ENCODE measurements at places on chromosomes 7 and 10.

- DNase-seq: no peak
These were observed 11.3 kb upstream of the SLC25A28 start for GRCh38 chr10:99631496-99631895.

GRCh38 chr10:55369670-55370420 lies 568.8 kb upstream of the PCDH15 start:
- DNase-seq: no peak

DNA sequence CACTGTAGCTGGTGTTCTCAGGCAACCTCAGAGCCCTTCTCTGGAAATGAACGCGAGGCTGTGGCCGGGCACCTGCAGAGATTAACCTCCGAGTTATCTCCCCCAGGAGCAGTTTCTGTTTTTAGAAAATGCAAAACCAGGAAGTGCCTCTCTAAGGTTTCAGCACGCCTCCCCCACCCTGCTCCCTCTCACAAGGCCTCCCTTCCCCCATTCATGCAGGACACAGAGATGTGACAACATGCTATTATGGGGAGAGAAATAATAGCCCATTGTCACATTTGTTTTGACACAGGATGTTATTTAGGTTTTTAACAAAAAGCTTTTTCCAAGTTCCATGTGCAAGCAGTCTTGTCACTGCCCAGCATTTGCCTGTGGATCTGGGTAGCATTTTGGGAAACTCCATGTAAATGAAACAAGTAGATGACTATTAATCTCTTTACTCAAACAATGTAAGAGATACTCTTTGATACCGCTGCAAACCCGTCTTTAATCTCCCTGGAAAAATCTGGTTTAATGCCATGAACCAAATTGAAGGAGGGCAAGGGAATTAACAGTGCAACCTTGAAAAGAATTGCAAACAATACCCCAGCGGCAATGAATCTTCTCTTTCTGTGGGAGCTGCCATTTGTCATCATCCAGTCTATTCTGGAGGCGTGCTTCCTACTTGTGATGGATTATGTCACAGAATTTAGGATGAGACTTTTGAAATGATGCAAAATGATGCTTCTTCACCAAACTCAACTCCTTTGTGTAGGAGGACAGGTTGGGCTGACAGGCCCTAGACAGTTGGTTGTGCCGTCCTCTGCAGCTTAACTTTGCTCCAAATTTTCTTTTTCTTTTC lies 86.5 kb upstream of the NMT2 start:
- no peak for DNase-seq

DNA sequence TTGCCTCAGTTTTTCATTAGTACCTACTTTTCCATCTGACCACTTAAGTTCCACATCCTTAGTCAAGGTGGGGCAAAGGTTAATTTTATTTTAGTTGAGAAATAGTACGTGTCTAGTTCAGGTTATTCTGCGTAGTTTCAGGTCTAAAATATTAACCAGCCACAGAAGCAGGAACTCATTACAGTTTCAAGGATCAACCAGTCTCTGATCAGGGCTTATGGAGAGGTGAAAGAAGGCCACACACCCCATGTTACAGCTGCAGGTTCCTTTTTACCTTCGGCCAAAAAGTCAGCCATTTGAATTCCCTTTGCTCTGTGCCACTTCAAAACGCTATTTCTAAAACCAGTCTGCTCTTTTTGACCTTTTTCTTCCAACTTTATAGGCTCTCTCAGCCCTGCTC lies 134.2 kb downstream of the CTTNBP2 start:
- no peak for DNase-seq

DNA sequence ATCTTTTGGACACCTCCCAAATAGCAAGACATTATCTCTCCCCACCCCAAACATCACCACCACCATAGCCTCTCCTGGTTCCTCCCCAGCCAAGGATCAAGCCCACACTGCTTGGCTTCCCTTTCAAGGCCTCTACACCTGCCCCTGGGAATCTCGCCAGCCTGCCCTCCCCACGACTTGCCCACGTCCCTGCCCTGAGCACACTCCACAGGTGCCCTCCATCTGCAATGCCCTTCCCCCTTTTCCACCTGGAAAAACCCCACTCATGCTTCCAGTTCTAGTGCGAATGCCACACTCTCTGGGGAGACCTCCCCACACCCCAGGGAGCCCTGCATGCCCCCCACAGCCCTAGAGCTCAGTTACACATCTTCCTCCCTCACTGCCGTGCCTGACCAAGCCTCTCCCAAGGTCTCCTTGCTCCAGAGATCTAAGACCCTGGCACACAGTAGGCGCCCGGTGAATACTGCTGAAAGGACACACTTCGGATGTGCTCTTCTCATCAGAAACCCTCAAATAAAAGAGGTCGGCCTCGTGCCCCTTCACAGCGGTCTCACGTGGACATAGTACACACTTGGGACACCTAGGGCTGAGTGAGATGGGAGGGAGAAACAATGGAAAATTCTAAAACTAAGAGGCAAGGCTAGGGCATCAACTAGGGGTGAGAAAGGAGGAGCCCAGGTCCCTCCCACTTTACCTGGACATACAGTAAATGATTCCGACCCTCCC lies 91.4 kb downstream of the DLG5 start:
- no peak for DNase-seq

DNA sequence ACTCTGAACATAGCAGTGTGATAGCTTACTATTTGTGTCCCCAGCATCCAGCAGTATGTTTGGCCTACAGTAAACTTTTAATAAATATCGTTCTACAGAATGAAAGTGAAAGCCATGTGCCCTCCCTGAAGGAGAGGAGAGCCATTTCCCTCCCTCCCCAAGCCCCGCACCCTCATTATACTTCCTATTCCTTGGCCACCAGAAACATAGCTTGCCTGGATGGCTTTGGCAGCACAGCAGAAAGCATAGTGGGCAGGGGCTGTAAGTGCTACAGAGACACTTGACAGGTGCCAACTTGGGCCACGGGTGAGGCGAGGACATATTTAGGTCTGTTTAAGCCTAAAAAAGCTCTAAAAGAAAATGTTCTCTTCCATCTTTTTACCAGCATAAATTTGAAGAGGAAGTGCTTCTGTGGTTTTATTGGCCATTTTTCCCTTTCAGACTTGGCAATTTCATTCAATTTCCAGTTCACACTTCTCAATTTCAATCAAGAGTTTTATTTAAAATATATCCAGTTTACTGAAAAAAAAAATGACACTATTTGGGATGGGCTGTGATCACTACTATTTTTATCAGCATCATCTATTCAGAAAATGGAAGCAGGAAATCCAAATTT lies 12.7 kb downstream of the HHEX start:
- no peak for DNase-seq
